ENCODE measurements at places on chromosomes 13 and 19. TPM values are rescaled to one million over a fixed set of nuclear protein-coding genes. Genes with fewer than 3 reads are reported as not detected.

SMAD9 gene
- total RNA-seq = 26.3 TPM

DNA sequence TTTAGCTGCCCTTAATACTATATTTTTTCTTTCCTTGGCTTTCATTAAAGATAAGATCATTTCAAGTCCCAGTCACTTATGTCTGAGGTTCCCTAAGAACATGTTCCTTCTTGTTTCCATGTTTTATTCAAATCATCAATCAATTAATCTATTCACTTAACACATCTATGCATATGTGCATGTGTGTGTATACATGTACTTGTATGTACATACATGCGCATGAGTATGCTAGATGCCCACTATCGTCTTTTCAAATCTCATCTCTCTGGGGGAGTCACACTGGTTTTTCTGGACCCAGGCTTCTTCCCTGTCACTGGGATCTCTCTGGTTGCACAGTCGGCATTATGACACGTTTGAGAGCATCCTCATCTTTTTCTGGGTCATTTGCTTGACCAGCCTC lies 108.9 kb downstream of the ZNF536 start:
- DNase-seq = no peak

DNA sequence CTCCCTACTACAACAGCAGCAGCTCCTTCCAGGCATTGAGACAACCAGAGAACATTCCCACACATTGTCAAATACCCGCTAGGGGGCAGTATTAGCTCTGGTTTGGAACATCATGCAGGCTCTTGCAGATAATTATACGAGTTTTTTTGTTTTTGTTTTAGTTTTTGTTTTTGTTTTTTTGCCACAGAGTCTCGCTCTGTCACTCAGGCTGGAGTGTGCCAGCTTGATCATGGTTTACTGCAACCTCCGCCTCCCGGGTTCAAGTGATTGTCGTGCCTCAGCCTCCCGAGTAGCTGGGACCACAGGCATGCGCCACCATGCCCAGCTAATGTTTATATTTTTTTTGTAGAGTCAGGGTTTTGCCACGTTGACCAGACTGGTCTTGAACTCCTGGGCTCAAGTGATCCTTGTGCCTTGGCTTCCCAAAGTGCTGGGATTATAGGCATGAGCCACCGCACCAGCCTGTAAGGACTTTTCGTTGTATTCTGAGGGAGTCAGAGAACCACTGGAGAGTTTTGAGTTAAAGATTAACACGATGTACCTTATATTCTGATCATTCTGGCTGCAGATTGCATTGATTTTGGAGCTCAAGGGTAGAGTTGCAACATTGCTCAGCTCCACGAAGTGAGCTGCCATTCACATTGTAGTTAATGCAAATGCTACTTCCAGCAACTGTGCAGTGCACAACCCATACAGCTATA lies 41.7 kb upstream of the CEACAM20 start:
- no peak for DNase-seq

- DNase-seq = no peak
These were observed 27.1 kb downstream of the MEGF8 start for GRCh38 chr19:42352301-42353259.

EDDM13 gene
- not detected for total RNA-seq

DNA sequence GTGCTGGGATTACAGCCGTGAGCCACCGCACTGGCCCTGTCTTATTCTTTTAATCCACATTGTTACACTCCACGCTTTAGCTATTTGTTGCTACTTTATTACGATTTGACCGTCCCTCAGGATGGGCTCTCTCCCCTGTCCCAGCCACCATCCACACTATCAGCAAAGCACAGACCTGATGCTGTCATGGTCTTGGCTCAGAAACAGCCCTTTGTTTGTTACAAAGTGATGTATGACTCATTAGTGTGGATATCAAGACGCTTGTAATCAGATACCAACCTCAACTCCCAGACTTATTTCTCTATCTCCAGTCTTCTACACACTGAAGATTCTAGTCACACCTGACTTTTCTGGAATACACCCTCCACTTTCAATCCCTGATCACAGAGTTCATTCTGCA lies 84.6 kb upstream of the FREM2 start:
- no peak for DNase-seq

LRG1 gene
- 0.42 TPM for total RNA-seq
